ENCODE measurements at places on chromosomes 13 and 19. TPM values are rescaled to one million over a fixed set of nuclear protein-coding genes. Genes with fewer than 3 reads are reported as not detected.

The CEACAM4 gene
- total RNA-seq: 0.92 TPM

The LSM14A gene
- total RNA-seq: 150 TPM

The DAND5 gene
- not detected for total RNA-seq

The ISYNA1 gene
- 37.6 TPM for total RNA-seq

The LGALS4 gene
- 1.7 TPM for total RNA-seq

The MEIOSIN gene
- total RNA-seq: not detected

The SIGLEC5 gene
- total RNA-seq: 0.37 TPM

The ADPRHL1 gene
- total RNA-seq: 0.94 TPM

The IER2 gene
- total RNA-seq: 523 TPM

The FPR3 gene
- not detected for total RNA-seq

The RDH8 gene
- total RNA-seq: not detected

The PDE4C gene
- 0.31 TPM for total RNA-seq

The CYP4F2 gene
- not detected for total RNA-seq

The CERS1 gene
- total RNA-seq: not detected

The IGFL2 gene
- total RNA-seq: not detected

The GPR183 gene
- total RNA-seq: 322 TPM

The OR10H1 gene
- total RNA-seq: 0.07 TPM

The ISOC2 gene
- total RNA-seq: 6.5 TPM

The FBXO46 gene
- 23.2 TPM for total RNA-seq

The MBD3L3 gene
- total RNA-seq: not detected

The ARRDC5 gene
- total RNA-seq: 4.8 TPM

The KCTD12 gene
- 3.8 TPM for total RNA-seq

The ZNF417 gene
- total RNA-seq: 29.6 TPM

The ZNF486 gene
- total RNA-seq: 2.5 TPM

The FFAR2 gene
- total RNA-seq: 0.55 TPM

The TMEM59L gene
- not detected for total RNA-seq

The GZMM gene
- total RNA-seq: 45.6 TPM

The ZNF177 gene
- total RNA-seq: 1.1 TPM

The SUGP1 gene
- total RNA-seq: 50.8 TPM

The PPP1R15A gene
- 1,165 TPM for total RNA-seq

The RXFP2 gene
- total RNA-seq: not detected

The DLEU7 gene
- not detected for total RNA-seq

The ERCC5 gene
- 76.3 TPM for total RNA-seq

The IGFL3 gene
- total RNA-seq: not detected

The ZNF274 gene
- total RNA-seq: 41.0 TPM

The OR7D2 gene
- total RNA-seq: not detected

The ZNF160 gene
- 34.1 TPM for total RNA-seq

The LPAR2 gene
- 66.5 TPM for total RNA-seq

The GAPDHS gene
- total RNA-seq: not detected

The ATXN8OS gene
- not detected for total RNA-seq

The SPACA4 gene
- total RNA-seq: not detected

The PTH2 gene
- total RNA-seq: not detected

The TTC9B gene
- not detected for total RNA-seq
